ENCODE measurements at places on chromosomes 7 and 10. TPM values are rescaled to one million over a fixed set of nuclear protein-coding genes. Genes with fewer than 3 reads are reported as not detected.

DNA sequence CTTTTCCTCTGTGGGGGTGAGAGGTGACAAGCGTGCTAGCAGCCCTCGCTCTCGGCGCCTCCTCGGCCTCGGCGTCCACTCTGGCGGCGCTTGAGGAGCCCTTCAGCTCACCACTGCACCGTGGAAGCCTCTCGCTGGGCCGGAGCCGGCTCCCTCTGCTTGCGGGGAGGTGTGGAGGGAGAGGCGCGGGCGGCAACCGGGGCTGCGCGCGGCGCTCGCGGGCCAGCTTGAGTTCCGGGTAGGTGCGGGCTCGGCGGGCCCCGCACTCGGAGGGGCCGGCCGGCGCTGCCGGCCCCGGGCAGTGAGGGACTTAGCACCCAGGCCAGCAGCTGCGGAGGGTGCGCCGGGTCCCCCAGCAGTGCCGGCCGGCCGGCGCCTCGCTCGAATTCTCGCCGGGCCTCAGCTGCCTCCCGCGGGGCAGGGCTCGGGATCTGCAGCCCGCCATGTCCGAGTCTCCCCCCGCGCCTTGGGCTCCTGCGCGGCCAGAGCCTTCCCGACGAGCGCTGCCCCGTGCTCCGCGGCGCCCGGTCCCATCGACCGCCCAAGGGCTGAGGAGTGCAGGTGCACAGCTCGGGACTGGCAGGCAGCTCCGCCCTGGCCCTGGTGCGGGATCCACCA, 352.8 kb upstream of the PODXL start:
- H3K27me3 ChIP-seq, result peaks cover 24% of the 10 kb centered on the region
- H3K4me3 ChIP-seq, result peak overlapping the region; percentile 57
- no peaks in the 10 kb centered on the region for H3K36me3 ChIP-seq
- H3K27ac ChIP-seq, result no peak overlapping the region

DNA sequence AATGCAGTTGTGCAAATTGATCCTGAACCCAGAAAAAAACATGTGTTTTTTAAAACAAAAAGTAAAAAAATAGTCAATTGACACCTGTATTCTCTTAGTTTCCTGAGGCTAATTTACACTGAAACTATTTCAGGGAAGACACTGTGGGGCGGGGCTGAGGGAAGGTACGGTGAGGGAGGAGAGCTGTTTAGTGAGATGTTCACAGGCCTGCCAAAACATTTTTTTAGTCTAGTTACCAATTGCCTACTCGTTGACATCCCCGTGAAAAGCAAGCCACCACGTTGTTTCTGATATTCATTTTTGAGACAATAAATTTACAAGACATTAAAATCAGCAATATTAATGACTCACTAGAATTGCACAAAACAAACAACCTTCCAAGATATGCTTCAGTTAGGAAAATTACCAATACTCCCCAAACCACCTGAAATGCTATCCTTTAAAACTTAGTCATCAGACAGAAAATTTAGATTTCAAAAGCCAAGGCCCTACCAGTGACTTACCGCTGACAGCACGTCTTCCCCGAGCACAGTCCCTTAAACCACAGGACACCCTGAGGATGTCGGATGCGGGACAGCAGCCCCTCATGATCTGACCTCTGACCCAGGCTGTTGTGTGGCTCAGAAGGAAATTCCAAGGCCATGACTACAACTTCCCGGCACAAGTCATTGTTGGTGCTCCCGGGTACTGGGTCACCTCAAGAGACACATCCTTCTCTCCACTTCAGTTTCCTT, 279.2 kb downstream of the PRPF18 start:
- no peak overlapping the region for H3K4me3 ChIP-seq
- H3K4me1 ChIP-seq, result peaks cover 2% of the 10 kb centered on the region
- H3K27me3 ChIP-seq, result no peaks in the 10 kb centered on the region
- no peak overlapping the region for H3K27ac ChIP-seq

DNA sequence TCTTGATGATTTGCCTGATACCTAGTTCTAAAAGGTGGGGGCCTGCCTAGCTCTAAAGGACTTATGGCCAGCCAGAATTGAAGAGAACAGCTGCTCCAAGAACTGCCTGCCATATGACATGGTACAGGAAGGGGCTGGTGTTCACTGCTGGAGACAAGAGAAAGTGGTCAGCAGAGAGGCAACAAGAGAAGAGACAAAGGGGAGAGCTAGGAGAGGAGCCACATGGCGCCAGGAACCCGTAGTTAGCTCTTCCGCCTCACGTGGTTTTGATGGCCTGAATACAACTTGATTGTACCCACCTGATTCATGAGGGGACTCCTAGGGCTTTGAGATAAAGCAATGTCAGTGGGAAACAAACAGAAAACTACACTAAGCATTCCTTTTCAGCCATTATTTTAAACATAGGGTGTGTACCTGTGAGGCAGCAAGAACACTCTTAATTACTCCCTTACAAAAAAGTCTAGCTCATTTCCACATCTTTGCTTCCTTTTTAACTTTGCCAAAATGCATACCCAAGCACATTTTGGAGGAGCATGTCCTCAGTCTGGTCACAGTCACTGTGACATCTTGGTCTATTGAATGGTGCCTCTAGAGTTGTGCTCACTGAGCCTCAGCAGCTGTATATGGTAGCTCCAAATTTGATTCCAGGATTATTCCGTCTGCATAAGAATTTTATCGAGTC, 71.6 kb downstream of the CCDC71L start:
- H3K27ac ChIP-seq, result no peak overlapping the region
- DNase-seq, result no peak
- no peak overlapping the region for H3K4me3 ChIP-seq

DNA sequence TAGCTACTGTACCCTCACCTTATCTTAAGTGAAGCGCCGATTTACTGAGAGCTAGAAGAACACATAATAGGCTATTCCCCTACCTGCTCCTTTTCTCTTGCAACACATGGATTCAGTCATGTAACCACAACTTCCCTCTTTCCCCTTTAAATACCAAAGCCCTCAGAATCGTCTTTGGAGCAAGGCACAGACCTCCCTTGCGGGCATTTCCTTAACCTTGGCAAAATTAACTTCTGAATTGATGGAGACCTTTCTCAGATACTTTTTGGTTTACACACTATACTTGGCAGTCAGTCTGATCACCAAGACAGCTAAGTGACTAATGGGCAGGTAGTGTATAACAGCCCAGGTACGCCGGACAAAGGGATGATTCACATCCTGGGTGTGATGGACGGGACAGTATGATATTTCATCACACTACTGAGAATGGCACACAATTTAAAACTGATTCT, 72.7 kb upstream of the SEC61G start:
- no peak overlapping the region for H3K4me3 ChIP-seq
- H3K4me1 ChIP-seq, result no peaks in the 10 kb centered on the region
- DNase-seq, result no peak
- no peaks in the 10 kb centered on the region for H3K27me3 ChIP-seq
- no peak overlapping the region for H3K27ac ChIP-seq
- no peaks in the 10 kb centered on the region for H3K36me3 ChIP-seq

DNA sequence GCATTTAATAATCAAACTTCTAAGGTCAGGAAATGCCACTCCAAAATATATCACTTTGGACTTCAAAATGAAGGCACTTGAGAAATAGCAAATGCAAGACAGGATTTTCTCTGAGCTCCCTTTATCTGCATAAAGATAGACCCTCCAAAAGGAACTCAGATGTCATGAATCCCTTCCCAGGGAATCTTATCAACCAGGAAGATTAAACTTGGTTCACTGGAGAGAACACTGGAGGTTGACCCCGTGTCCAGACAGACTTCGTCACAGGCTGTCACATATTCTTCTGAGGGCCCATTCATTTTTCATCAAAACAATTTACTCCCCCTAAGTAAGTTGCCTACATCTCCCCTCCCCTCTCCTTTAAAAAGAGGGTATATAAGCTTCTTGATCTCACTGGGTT, 21.2 kb downstream of the IFIT3 start:
- no peak for DNase-seq
- H3K36me3 ChIP-seq, result no peaks in the 10 kb centered on the region
- no peak overlapping the region for H3K27ac ChIP-seq
- H3K27me3 ChIP-seq, result no peaks in the 10 kb centered on the region
- H3K4me1 ChIP-seq, result peaks cover 22% of the 10 kb centered on the region
- no peak overlapping the region for H3K4me3 ChIP-seq

DNA sequence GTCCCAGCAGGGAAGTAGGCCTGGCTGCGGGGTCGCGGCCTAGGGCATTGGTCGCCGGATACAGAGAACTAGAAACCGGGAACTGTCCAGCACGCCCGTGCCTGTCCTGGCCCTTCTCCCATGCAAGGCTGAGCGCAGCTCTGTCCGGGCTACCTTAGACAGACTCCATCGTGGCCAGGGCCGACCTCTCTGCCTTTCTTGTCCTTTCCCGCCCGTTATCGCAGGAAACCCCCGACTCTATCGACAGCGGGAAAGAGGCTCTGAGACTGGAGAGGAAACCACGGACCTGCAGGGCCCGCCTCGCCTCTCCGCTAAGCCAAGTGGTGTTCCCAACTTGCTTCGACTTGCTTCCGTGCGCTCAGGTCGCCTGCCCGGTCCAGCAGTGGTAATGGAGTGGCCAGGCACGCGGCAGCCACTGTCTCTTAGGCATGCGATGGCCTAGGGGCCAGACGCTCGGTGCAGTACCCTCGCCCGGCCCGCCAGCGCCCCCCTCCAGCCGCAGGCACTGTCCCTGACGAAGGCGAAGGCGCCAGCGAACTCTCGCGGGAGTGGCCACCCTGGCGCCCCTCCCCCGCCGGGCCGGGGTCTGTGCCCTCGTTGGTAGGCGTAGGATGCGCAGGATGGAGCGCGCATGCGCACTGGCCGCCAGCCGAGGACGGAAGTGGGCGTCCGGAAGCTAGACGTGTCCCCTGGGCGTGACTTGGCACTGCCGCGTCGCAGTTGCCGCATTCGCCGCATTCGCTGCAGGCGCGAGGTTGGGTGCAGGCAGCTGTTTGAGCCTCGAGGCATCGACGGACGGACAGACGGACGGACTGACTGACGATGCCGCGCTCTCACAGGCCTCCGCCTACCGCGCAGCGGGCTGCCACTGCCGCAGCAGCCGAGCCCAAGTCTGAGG, 54.4 kb downstream of the MCMBP start:
- no peaks in the 10 kb centered on the region for H3K27me3 ChIP-seq
- H3K4me3 ChIP-seq, result peak overlapping the region; percentile 54
- peak; percentile 96 for DNase-seq
- H3K36me3 ChIP-seq, result peaks cover 9% of the 10 kb centered on the region

- H3K4me1 ChIP-seq, result peaks cover 5% of the 10 kb centered on the region
- peak within 1 kb of the TSS; percentile 93 for H3K4me3 ChIP-seq
- H3K27me3 ChIP-seq, result peaks cover 51% of the 10 kb centered on the region
- DNase-seq, result no peak
- no peaks in the 10 kb centered on the region for H3K36me3 ChIP-seq
These were observed at the start of gene ZNF467 for GRCh38 chr7:149773446-149774236. TSS of gene ZNF467 (minus strand) at chr7:149773588. CDS start at chr7:149771032, 2,556 bp downstream.

DNA sequence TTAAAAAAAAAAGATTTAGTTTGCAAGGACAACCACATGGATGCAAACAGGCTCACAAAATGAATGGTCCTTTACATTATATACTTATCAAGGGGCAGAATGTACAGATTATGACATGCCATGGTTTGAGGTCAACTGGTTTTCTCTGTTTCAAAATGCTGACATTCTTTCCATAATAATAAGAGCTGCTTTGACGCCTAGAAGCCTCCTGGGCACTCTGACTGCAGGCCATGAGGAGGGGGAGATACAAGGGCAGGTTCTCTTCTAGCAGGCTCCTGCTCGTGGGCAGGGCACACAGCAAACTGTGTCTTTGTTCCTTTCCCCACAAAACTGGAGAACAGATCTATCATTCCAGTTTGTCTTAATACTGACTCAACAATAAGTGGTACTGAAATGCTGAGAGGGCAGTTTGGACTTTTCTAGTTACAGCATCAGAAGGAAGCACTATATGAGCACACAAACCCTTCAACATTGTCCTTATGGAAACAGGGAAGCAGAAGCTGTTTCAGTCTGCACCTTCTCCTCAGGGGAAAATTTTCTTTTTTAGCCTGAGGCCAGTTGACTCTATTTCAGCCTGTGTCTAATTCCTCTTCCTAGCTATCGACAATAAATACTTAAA, 314.9 kb upstream of the AOAH start:
- no peaks in the 10 kb centered on the region for H3K36me3 ChIP-seq
- H3K4me1 ChIP-seq, result no peaks in the 10 kb centered on the region
- no peak for DNase-seq
- H3K4me3 ChIP-seq, result no peak overlapping the region
- H3K27ac ChIP-seq, result no peak overlapping the region

GRCh38 chr10:133104068-133104962, 16.6 kb downstream of the ADGRA1 start:
- no peaks in the 10 kb centered on the region for H3K27me3 ChIP-seq
- no peaks in the 10 kb centered on the region for H3K36me3 ChIP-seq
- no peak overlapping the region for H3K4me3 ChIP-seq
- DNase-seq, result no peak
- peaks cover 15% of the 10 kb centered on the region for H3K4me1 ChIP-seq
- H3K27ac ChIP-seq, result no peak overlapping the region

GRCh38 chr7:84684836-84685480, 490.4 kb upstream of the SEMA3A start:
- H3K36me3 ChIP-seq, result no peaks in the 10 kb centered on the region
- H3K4me1 ChIP-seq, result no peaks in the 10 kb centered on the region
- no peak overlapping the region for H3K27ac ChIP-seq
- no peak overlapping the region for H3K4me3 ChIP-seq
- no peak for DNase-seq

GRCh38 chr10:11563936-11564335, 47.5 kb downstream of the USP6NL start:
- H3K27ac ChIP-seq, result no peak overlapping the region
- H3K27me3 ChIP-seq, result no peaks in the 10 kb centered on the region
- H3K36me3 ChIP-seq, result no peaks in the 10 kb centered on the region
- no peak for DNase-seq

DNA sequence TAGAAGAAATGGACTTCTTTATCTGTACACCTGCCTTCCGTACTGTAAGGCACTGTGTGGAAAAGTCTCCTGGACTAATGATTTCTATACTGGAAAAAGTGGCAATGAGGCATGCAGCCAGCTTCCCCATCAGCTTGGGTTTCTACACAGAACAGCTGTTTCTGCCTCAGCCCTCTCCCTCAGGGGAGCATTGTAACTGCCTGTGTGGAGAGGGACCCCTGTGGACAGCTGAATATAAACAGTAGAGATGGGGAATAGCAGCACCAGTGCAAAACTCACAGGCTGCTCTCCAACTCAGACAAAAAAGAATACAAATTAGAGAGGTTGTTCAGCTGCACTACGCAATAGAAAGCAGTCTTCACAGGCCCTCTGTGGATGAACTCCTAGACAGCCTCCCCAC, 451.3 kb upstream of the MBL2 start:
- DNase-seq, result no peak
- H3K36me3 ChIP-seq, result no peaks in the 10 kb centered on the region
- H3K27ac ChIP-seq, result no peak overlapping the region
- no peaks in the 10 kb centered on the region for H3K4me1 ChIP-seq

- no peaks in the 10 kb centered on the region for H3K27me3 ChIP-seq
- no peak for DNase-seq
- no peaks in the 10 kb centered on the region for H3K4me1 ChIP-seq
- H3K27ac ChIP-seq, result no peak overlapping the region
- H3K36me3 ChIP-seq, result no peaks in the 10 kb centered on the region
These were observed 998 bp downstream of the CYP3A43 start for GRCh38 chr7:99828811-99829210.

The NHLRC2 gene
- 21.6 TPM for total RNA-seq

The KCNIP2 gene
- total RNA-seq, result 4.7 TPM

The DYNC1I1 gene
- total RNA-seq, result 0.58 TPM

The TMEM213 gene
- total RNA-seq, result not detected

The VDAC2 gene
- total RNA-seq, result 284 TPM

The DOCK1 gene
- 53.0 TPM for total RNA-seq

The AASS gene
- total RNA-seq, result 394 TPM

All from H1 (cell line).